CD4-positive, alpha-beta T cell treated with Interleukin-15 for 1 hour (primary cell): ENCODE measurements at places on chromosomes 6 and 20.

- no peak for DNase-seq
Measured at GRCh38 chr6:49946835-49947234, 17.1 kb downstream of the DEFB114 start.

GRCh38 chr6:127160484-127160883 is 42.0 kb downstream of the RSPO3 start:
- DNase-seq: no peak

DNA sequence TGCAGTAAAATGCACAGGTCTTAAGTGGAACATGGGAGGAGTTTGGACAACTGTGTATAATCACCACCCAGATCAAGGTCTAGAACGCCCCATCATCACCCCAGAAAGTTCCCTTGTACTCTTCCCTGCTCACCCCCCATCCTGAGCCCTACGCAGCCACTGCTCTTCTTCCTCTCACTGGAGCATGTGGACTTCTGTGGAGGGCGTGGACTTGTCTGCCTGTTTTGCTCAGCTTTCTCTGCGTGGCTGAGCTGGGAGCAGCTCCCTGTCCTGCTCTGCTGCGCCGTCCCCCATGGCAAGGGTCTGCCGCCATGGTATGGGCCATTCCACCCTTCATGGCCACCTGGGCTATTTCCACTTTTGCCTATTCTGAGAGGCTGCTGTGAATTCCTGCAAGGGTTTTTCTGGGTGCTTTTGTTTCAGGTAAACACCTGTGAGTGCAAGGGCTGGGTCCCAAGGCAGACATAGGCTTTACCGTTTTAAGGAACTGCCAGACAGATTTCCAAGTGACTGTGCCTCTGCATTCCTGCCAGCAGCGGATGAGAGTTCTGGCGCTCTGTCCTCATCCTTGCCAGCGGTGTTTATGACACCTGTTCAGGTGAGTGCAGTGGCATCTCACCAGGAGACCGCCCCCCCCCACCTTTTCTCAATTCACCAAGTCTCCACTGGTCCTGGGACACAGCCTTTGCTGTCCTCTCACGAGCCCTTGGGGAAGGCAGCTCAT is 19.7 kb downstream of the PCK1 start:
- DNase-seq: no peak

GRCh38 chr6:116533233-116533957 is 12.1 kb downstream of the TRAPPC3L start:
- DNase-seq: no peak

- no peak for DNase-seq
Measured at GRCh38 chr6:107115695-107116327, 496 bp upstream of the BEND3 start.

DNA sequence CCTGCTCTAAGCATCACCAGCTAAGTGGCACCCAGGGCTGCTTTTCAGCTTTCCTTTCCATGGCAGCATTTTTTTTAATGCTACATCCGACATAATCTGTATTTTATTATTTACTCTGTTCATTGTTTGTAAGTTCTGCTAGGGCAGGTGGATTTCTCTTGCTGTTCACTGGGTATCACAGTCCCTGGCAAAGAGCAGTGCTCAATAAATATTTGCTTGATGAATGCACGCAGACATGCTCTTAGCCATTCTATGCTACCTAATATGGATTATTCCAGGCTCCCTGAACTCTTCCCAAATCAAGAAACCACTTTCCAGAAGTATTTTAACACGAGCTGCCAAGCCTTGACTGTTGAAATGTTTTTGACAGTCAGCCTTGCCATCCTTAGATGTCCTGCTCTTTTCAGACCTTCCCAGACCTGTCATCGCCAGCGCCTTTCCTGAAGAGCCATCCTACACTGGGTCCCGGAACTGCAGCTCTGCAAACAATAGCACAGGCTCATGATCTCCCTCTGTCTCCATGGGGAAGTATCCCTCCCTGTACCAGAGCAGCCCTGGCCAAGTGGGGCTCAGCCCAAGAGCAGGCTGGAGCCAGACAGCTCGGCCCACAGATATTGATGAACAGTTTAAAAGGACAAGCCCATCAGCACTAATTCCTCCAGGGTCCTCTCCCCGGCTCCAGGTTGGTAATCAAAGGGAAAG is 136.5 kb upstream of the CDH4 start:
- DNase-seq: no peak

GRCh38 chr6:132818404-132819359 is 4.3 kb downstream of the RPS12 start:
- DNase-seq: no peak

DNA sequence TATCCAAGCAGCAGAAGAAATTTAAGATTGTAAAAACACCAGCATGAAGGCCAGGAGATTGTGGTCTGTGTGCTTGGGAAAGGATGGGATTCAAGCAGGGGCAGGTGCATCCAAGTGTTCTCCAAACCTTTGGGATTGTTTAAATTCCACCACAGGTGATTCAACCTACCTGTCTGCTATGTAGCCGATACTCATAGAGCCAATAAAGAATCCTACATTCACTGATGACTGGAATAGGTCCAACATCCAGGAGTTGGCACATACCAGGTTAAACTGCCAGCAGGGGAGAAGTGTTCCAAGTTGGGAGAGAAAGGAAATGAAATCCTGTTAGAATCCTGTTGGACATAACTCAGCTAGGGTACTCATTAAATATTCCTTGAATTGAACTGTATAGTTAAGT is 2.2 kb downstream of the SLC22A2 start:
- no peak for DNase-seq

DNA sequence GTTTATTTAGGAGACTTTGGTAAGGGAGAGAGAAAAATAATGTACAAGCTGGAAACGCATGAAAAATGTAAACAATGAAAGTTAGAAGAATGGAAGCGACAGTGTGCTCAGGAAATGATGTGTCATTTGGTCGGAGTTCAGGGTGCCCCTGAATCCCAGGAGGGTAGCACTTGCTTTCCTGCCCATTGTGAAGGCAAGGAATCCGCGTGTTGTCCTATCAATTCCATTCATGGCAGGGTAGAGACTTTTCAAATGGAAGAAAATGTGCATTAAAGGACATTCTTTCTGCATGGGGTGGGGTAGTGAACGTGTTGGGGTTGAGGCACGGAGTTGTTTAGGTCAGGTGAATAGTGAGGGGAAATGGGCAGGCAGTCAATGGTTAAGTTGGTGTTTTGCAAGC is 33.7 kb downstream of the GCNT2 start:
- no peak for DNase-seq

- no peak for DNase-seq
Measured at GRCh38 chr20:42742926-42743325, 446.8 kb downstream of the PTPRT start.

GRCh38 chr6:124982669-124983068 is 20.4 kb downstream of the RNF217 start:
- no peak for DNase-seq

DNA sequence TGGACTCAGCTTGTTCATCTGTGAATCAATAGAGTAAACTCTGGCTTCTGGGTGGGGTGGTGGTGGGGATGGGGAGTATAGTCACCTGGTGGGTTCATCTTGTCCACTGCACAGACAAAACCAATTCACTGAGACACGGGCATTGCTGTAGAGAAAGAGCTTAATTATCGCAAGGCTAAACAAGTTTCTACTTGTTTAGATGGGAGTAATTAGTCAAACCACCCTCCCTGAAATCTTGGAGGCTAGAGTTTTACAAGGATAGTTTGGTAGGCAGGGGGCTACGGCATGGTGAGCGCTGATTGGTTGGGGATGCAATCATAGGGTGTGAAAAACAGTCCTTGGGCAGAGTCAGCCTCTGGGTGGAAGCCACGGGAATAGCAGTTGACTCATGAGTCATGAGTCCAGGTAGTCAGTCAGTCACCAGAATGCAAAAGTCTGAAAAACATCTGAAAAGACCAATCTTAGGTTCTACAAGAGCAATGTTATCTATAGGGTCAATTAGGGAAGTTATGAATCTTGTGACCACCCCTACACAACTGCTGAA is 77.8 kb downstream of the STMND1 start:
- DNase-seq: no peak

GRCh38 chr6:109788687-109789086 is 97.6 kb downstream of the FIG4 start:
- no peak for DNase-seq

DNA sequence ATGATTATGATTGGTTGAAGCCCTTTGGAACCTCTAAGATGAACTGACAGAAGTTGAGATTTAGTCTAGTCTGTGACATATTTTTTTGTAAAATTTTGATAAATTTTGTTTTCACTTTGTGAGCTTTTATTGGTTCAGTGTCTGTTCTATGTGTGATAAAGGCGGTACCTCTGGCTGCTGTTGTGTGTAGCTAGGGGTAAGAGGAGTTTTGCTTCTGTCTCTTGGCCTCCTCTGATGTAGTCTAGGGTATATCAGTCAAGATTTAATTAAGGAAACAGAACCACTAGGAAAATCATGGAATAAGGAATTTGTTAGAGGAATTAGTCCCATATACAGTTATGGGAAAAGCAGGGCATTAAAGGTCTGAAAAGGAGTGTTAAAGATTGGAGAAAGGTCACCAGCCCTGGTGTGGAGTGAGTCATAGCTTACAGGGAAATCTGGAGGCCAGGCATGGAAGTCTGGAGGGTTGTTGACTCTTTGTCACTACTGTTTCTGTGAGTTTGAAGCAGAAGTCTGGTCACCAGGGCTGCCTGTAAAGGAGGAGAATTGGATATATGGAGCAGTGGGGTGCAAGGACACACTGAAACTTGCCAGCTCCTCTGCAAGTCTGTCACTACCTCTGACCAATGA is 28.5 kb downstream of the CDC5L start:
- no peak for DNase-seq

GRCh38 chr20:63877755-63878470 is 12.8 kb downstream of the TPD52L2 start:
- DNase-seq: no peak

DNA sequence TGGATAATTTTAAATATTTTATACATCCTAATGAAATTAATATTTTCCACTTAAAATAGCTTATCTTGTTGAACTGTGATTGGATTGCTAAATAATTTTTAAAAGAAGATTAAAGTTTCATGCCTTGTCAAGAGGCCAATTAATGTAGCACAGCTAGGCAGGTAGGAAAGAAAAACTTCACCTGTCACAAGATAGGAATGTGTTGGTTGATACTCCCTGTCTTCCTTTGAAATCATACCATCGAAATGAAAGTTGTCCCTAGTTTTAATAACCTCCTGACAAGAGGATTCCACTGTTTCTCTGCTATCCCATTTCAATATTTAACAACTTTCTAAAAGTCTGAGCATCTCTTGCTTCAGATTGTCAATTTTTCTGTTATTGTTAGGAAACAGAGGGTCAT is 80.8 kb downstream of the BMP6 start:
- DNase-seq: no peak

DNA sequence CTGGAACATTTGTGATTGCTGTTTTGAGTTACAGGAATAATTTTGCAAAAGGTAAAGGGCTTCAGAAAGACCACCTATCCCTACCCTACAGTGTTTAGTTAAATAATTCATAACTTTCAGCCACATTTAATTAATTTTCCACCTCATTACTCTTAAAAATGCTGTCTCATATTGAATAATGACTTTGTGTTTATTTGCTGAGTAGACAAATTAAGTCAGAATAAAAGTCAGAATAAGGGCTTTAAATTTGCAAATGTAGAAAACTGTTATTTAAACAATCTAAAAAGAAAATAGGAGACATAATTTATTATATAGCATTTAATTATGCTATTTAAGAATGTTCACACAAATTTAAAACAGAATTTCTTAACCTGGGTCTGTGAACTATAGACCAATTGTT is 293.7 kb upstream of the RIMS1 start:
- DNase-seq: no peak

GRCh38 chr20:20214757-20215275 is 153.1 kb upstream of the INSM1 start:
- no peak for DNase-seq
